ENCODE measurements at places on chromosomes 5 and 9.

- DNase-seq: no peak
These were observed 24.8 kb upstream of the RLN1 start for GRCh38 chr9:5364294-5365024.

- no peak for DNase-seq
These were observed 55.0 kb upstream of the CDK5RAP2 start for GRCh38 chr9:120635011-120635410.

- peak; percentile 96 for DNase-seq
These were observed 3.2 kb downstream of the RAB24 start for GRCh38 chr5:177300236-177300880.

DNA sequence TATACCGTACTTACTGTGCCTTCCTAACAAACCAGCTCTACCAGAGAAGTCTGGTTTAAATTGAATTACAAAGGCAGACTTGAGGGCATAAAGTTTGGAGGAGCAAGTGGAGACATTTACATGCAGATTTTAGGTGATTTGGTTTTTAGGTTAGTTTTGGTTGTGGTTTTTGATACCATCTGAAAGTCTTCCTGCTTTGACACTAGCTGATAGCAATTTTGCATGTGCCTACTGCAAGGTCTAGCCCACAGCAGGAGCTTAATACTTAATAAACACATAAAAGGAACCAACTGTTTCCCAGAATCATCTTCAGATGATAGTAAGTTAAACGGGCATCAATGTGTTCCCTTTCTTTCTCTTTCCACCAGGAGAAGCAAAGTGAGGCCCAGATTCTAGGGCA, 3.4 kb upstream of the ESM1 start:
- no peak for DNase-seq

- DNase-seq: no peak
These were observed 329.0 kb upstream of the MPDZ start for GRCh38 chr9:13608451-13608850.

DNA sequence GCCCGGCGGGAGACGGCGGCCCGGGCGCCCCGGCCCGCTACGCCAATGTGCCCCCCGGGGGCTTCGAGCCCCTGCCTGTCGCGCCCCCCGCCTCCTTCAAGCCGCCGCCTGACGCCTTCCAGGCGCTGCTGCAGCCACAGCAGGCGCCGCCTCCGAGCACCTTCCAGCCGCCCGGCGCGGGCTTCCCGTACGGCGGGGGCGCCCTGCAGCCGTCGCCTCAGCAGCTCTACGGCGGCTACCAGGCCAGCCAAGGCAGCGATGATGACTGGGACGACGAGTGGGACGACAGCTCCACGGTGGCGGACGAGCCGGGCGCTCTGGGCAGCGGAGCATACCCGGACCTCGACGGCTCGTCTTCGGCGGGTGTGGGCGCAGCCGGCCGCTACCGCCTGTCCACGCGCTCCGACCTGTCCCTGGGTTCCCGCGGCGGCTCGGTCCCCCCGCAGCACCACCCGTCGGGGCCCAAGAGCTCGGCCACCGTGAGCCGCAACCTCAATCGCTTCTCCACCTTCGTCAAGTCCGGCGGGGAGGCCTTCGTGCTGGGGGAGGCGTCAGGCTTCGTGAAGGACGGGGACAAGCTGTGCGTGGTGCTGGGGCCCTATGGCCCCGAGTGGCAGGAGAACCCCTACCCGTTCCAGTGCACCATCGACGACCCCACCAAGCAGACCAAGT, 723 bp downstream of the SNX18 start:
- peak; percentile 43 for DNase-seq

GRCh38 chr5:148543727-148544126, 110.6 kb downstream of the HTR4 start:
- DNase-seq: no peak

- DNase-seq: no peak
These were observed 869.4 kb upstream of the NUDT12 start for GRCh38 chr5:104431981-104432380.

DNA sequence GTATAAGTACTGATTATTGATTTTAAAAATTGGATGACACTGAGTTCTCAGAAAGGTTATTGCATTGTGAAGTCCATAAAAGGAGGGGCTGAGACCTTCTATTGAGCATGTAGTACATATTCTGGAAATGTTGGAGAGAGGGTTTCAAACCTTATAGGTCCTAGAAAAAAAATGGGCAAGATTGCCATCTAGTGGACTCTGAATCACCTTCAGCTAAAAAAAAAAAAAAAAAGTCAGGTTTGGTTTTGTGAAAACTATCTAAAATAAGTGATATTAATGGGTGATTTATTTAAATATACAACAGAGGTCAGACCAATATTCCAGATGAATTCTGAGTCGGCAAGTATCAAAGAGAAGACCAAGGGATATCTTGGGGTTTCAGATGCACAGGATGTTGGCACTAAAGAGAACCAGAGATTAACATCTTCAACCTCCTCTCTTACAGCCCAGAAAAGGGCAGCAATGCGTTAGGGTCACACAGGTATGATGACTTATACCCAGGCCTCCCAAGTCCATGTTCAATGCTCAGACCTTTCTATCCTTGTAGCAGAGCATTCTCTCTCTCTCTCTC, 109.8 kb upstream of the NMUR2 start:
- DNase-seq: peak; percentile 48

DNA sequence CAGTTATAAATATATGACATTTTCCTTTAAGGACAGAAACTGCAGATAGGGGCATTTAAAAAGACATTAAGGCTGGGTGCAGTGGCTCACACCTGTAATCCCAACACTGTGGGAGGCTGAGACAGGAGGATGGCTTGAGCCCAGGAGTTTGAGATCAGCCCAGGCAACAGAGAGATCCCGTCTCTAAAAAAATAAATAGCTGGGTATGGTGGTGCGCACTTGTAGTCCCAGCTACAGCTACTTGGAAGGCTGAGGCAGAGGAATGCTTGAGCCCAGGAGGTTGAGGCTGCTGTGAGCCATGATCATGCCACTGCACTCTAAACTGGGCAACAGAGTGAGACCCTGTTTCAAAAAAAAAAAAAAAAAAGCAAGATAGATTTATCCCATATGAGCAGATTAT, 63.6 kb downstream of the CSNK1A1 start:
- DNase-seq: no peak

DNA sequence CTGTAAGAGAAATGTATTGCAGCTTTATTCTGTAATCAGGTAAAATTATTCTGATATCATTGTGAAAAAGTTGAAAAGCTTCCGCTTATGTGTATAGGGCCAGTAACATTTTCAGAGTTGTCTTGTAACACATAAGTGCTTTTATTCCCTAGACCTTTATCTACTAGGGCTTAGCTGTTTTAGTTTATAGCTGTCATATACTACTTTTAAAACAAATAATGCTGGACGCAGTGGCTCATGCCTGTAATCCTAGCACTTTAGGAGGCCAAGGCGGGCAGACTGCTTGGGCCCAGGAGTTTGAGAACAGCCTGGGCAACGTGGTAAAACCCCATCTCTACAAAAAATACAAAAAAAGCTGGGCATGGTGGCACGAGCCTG, 33.1 kb downstream of the SLC25A51 start:
- no peak for DNase-seq

GRCh38 chr9:98465799-98466198, 210.3 kb upstream of the TBC1D2 start:
- DNase-seq: no peak

DNA sequence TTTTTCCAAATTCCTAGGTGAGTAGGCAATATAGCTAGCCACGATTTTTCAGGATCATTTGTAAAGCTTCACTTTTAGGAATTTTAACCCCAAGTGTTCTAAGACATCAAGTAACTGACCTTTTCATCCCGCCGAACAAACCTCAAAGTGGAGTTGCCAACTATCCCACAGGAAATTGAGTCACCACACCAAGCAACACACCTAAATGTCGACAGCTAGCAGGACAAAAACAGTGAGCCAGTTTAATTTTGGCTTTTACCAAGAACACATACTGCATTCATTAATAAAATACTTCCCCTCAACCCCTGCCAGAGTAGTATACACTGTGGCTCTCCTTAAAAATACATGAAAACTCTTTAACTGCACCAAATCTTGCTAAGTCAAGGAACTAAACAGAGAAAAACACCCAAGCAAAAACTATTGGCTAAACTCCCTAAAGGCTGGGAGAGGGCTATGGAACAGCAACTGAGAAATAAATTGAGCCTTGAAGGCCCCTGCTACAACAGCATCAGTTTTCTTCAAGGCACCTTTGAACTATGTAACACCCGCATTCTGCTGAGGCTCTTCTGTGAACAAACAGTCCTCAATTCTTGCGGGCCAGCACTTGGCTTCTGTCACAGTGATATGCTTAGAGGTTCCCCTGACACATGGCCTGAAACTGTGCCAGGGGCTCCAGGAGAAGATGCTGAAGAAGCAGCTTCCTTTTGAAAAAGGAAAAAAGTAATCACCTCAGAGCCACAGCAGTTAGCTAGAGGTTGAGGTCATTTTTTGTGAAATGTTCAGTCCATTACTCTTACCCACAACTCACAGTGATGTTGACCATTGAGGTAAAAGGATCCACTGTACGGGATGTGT, 459.6 kb downstream of the RAB3C start:
- no peak for DNase-seq

GRCh38 chr9:20442461-20443319, 179.6 kb downstream of the MLLT3 start:
- DNase-seq: no peak

GRCh38 chr5:142317753-142318152, 7.1 kb downstream of the SPRY4 start:
- DNase-seq: no peak

DNA sequence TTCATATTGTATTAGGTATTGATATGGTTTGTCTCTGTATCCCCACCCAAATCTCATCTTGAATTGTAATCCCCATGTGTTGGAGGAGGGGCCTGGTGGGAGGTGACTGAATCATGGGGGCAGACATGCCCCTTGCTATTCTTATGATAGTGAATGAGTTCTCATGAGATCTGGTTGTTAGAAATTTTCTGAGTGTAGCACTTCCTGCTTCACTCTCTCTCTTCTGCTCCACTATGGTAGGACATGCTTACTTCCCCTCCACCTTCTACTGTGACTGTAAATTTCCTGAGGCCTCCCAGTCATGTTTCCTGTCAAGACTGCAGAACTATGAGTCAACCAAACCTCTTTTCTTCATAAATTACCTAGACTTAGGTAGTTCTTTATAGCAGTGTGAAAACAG, 187.4 kb upstream of the SLC24A2 start:
- DNase-seq: peak; percentile 15
